ENCODE measurements at places on chromosomes 5 and 9.

DNA sequence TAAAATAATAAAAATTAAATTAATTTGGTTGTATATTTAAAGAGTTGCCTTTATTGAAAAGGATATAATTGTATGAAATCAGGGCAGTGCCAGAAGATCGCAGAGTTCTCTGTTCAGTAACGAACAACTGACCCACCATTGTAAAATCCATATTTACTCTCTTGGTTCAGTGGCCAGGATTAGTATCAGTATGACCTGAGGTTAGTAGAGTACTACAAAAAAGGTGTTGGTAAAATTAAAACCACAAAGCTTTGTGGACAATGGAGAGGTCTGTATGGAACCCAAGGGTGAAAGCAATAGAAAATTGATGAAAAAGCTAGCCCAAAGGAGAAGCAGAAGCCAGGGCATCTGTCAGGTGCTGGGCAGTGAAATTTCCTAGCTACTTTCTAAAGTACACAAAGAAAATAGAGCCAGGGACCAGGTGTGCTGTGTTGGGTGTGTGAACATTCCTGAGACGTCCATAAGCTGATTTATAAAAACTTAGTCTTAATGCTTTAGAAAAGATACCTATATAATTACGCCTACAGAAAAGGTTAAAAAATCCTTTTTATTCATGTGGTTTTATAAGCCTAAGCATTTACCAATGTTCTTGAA is 159.5 kb downstream of the AOPEP start:
- no peak for DNase-seq

GRCh38 chr5:39533749-39534148 is 109.0 kb upstream of the DAB2 start:
- DNase-seq: no peak

DNA sequence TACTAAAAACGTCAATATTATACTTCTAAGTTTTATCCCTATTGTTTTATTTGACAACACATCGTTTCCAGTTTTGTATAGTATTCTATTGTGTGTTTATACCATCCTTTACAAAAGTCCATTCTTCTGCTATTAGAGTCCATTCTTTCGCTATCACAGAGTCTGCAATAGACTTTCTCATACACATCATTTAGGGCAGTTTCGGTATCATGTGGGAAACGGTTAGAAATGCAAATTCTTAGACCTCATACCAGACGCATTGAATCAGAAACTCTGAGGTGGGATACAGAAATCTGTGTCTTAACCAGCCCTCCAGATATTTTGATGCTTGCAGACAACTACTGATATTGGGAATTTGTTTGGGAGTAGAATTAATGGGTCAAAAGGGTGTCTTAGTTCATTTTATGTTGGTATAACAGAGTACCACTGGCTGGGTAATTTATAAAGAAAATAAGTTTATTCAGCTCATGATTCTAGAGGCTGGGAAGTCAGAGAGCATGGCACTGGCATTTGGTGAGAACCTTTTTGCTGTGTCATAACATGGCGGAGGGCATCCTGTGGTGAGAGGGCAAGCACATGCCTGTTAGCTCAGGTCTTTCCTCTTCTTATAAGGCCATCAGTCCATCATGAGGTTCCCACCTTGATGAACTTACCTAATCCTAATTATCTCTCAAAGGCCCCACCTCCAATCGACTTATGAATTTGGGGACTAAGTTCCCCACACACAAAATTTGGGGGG is 21.1 kb downstream of the CARTPT start:
- no peak for DNase-seq

- DNase-seq: peak; percentile 32
These were observed 88.9 kb upstream of the TYRP1 start for GRCh38 chr9:12604164-12604821.

- no peak for DNase-seq
These were observed 1.1 kb upstream of the GNPDA1 start for GRCh38 chr5:142013734-142014521.

GRCh38 chr5:58544926-58545325 is 37.9 kb upstream of the RAB3C start:
- DNase-seq: no peak

- no peak for DNase-seq
These were observed 309.3 kb upstream of the ACTBL2 start for GRCh38 chr5:57791875-57792274.

DNA sequence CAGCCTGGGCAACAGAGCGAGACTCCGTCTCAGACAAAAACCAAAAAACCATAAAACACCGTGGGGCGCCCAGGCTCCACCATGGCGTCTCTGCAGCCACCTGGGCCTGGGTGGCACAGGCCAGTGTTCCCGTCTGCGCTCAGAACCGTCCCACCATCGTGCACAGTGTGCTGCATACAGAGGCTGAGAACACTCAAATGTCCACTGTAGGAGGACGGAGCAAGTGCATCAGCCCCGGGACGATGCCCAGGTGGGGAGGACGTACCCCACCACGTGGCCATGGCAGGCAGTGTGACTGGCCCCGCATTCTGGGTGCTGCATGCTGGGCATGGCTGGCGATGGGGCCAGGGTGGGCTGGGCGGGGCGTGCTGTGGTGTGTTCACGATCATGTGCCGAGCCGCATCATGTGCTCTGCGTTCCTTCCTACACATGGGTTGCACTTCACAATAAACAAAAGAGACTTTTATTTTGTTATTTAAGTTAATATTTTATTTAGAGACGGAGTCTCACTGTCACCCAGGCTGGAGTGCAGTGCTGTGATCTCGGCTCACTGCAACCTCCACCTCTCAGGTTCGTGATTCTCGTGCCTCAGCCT is 37.8 kb downstream of the EXD3 start:
- DNase-seq: no peak

DNA sequence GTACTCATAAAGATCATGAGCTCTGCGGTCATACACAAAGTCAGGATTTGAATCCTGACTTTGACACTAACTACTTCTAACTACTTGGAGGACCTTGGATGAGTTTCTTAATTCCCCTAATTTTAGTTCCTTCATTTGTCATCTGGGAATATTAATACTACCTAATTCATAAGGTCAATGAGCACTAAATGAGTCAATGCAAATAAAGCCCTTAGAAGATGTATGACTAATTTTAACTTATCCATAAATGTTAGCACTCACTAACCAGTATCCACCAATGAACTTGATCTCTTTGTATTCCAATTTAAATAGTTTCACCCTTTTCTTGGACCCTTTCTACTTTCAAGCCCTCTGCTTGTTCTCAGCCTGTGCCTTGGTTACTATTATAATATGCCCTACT is 1106.4 kb downstream of the CDH18 start:
- DNase-seq: no peak

DNA sequence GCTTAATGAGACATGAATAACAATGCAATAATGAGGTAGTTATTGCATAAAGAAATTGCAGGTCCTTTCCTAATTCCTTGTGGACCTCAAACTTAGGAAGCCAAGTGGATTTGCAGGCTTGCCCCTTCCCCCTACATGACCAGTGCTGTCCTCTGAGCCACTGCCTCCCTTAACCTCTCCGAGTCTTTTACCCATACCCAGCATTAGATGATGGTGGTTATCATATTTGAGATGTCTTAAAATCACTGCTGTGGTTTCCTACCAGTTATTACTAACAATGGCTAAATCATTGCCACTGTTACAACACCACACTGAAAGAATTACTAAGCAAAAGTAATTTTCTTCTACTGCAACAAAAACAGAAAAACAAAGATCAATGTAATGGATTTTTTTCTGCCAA is 170.8 kb downstream of the EDIL3 start:
- DNase-seq: no peak

- no peak for DNase-seq
These were observed 387.7 kb downstream of the KDM4C start for GRCh38 chr9:7145361-7146069.

DNA sequence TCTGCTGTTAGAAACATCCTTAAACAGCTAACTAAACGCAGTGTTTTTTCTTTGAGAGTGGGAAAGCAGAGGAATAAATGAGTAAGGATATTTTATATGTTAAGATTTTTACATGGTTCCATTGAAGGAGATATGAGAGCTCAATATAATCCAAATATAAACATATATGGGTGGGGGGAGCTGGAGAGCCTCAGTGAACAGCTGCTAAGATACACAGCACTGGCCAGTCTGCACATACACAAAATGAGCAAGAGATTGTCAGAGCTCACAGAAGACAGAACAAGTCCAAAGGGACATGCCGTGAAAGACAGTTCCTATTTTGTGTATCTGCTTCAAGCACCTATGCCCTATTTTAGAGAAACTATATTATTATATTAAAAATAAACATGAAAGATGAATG is 46.9 kb downstream of the CLINT1 start:
- DNase-seq: no peak

DNA sequence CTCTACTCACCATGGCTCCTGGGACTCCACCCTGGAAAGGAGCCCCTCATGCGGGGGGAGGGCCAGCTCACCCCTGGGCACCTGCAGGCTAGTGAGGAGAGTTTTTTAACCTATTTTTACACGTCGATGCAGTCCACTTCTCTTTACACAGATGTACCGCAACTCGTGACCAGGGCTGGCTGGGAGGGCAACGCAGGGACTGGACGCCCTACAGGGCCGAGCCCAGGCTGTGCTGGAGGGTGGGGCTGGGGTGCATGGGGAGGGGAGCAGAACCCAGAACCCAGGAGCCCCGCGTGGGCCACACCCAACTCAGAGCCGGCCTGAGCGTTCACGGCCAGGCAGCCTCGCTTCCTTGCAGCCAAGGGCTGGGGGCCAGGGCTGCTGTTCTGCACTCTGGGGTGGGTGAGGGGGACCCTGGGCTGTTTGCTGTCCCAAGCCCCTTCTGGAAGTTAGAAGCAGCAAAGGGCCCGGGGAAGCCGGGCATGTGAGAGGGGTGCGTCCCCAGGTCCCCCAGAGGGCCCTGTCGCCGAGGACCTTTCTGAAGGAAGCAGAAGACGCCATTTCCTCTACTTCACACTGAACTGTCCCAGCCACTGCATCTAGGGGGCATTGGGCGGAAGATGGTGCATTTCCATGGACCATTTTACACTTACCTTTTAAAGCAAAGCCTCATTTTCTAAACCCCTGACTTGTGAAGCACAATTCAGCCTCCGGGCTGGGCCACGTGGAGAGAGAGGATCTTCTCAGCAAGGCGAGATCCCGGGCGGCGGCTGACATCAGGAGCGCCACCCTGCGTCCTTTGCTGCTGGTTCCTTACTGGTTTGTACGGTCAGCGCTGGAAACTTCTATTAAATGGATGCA is 90.5 kb downstream of the KCNT1 start:
- DNase-seq: no peak

GRCh38 chr5:23820765-23821471 is 313.5 kb downstream of the PRDM9 start:
- DNase-seq: peak; percentile 32
